ENCODE measurements at places on chromosomes 7 and 10. TPM values are rescaled to one million over a fixed set of nuclear protein-coding genes. Genes with fewer than 3 reads are reported as not detected.

DNA sequence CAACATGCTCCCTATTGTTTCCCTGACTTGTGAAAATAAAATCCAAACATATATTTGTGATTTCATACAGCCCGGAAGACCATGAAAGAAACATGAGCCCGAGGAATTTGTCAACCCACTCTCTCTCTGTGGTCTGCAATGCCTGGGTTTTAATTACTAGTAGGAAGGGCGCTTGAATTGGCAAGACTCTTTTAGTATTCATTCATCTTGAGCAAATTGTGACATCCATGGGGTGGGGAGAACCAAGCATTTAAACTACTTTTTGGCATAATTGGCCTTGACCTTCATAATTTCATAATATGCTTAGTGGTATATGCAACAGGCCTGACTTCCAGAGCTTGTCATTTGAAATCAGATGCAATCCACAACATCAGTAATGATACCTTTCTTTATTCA lies 142.4 kb upstream of the BMPER start:
- no peak overlapping the region for H3K27ac ChIP-seq
- H3K4me3 ChIP-seq = no peak overlapping the region
- no peaks in the 10 kb centered on the region for H3K36me3 ChIP-seq
- DNase-seq = no peak
- H3K4me1 ChIP-seq = peaks cover 5% of the 10 kb centered on the region

GRCh38 chr10:33497338-33497737 lies 162.9 kb upstream of the NRP1 start:
- H3K36me3 ChIP-seq = no peaks in the 10 kb centered on the region
- no peak overlapping the region for H3K4me3 ChIP-seq
- no peaks in the 10 kb centered on the region for H3K4me1 ChIP-seq
- no peaks in the 10 kb centered on the region for H3K27me3 ChIP-seq

- H3K27me3 ChIP-seq = no peaks in the 10 kb centered on the region
- no peak for DNase-seq
- H3K27ac ChIP-seq = no peak overlapping the region
- no peaks in the 10 kb centered on the region for H3K36me3 ChIP-seq
- no peaks in the 10 kb centered on the region for H3K4me1 ChIP-seq
Measured at GRCh38 chr7:140081774-140082425, 19.1 kb upstream of the PARP12 start.

HOXA1 gene
- total RNA-seq = 1.2 TPM

DNA sequence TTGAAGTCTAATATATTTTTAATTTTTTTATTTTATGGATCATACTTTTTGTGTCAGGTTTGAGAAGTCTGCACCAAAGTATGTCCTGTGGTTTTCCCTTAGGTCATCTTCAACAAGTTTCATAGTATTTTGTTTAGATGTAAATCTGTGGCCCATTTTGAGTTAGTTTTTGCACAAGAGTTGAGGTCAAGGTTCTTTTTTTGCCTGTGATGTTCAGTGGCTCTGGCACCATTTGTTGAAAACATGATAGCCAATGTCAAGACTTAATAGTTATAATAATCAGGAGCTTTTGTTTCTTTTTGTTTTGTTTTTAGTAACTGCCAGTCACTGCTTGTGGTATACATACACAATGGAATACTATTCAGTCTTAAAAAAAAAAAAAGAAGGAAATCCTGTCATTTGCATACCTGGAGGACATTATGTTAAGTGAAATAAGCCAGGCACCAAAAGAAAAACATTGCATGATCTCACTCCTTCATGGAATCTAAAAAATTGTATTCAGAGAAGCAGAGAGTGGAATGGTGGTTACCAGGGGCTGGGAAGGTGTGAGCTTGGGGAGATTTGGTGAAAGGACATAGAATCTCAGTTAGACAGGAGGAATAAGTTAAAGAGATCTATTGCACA lies 61.3 kb downstream of the EGFR start:
- no peak overlapping the region for H3K4me3 ChIP-seq
- DNase-seq = no peak
- H3K27me3 ChIP-seq = no peaks in the 10 kb centered on the region

CPVL gene
- 42.2 TPM for total RNA-seq

DNA sequence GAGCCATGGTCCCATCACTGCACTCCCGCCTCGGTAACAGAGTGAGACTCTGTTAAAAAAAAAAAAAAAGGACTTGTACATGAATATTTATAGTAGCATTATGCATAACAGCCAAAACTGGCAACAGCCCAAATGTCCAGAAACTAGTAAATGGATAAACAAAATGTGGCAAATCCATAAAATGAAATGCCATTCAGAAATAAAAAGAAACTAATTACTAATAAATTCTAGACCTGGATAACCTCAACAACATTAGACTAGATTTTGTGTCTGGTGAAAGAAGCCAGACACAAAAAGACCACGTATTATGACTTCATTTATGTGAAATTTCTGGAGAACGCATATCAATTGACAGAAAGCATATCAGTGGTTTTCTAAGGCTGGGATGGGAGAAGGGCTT lies 74.5 kb downstream of the HPSE2 start:
- no peaks in the 10 kb centered on the region for H3K36me3 ChIP-seq
- no peaks in the 10 kb centered on the region for H3K4me1 ChIP-seq
- no peak overlapping the region for H3K4me3 ChIP-seq
- no peak overlapping the region for H3K27ac ChIP-seq
- no peaks in the 10 kb centered on the region for H3K27me3 ChIP-seq

DNA sequence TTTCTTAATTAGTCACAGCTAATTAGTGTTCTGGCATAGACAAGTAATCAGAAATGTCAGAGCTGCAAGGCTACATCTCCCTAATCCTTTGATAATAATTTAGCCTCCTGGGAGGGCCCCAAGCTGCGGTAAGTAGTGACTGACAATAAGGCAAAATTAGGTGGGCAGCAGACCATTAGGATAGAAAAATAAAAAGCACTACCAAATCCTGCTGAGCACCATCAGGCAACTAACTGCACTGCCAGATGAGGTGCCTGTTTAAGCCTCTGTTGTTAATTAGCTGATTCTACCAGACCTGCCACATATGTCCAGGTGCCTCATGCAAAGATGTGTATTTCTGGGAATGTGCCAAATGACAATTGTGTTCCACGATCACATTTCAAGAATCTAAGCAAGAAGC lies 32.5 kb upstream of the FEZF1 start:
- no peaks in the 10 kb centered on the region for H3K4me1 ChIP-seq
- no peaks in the 10 kb centered on the region for H3K36me3 ChIP-seq
- H3K27ac ChIP-seq = no peak overlapping the region

GRCh38 chr10:132326925-132327324 lies 5.1 kb upstream of the LRRC27 start:
- H3K36me3 ChIP-seq = peaks cover 13% of the 10 kb centered on the region
- H3K27me3 ChIP-seq = no peaks in the 10 kb centered on the region
- no peak overlapping the region for H3K4me3 ChIP-seq
- no peak overlapping the region for H3K27ac ChIP-seq
- H3K4me1 ChIP-seq = peaks cover 24% of the 10 kb centered on the region

DNA sequence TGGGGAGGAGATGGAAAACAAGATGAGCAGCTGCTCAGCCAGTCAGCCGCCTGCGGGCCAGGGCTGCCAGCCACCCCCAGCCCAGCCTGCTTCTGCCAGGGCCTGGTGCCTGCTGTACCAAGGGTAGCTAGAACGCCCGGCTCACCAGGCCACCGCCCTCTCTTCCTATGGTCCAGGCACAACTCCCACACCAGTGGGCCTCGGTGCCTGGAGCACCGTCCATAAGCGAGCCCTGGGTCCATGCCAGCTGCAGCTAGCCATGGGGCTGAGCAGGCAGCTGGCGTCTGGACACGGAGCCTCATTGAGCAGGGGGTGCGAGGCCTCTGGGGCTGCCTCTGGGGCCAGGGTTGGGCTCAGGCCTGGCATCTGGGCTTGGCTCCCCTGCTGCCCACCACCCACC lies 8.5 kb upstream of the RABGEF1 start:
- DNase-seq = no peak
- no peaks in the 10 kb centered on the region for H3K27me3 ChIP-seq
- no peaks in the 10 kb centered on the region for H3K4me1 ChIP-seq
- no peak overlapping the region for H3K4me3 ChIP-seq
- peaks cover 49% of the 10 kb centered on the region for H3K36me3 ChIP-seq

DNA sequence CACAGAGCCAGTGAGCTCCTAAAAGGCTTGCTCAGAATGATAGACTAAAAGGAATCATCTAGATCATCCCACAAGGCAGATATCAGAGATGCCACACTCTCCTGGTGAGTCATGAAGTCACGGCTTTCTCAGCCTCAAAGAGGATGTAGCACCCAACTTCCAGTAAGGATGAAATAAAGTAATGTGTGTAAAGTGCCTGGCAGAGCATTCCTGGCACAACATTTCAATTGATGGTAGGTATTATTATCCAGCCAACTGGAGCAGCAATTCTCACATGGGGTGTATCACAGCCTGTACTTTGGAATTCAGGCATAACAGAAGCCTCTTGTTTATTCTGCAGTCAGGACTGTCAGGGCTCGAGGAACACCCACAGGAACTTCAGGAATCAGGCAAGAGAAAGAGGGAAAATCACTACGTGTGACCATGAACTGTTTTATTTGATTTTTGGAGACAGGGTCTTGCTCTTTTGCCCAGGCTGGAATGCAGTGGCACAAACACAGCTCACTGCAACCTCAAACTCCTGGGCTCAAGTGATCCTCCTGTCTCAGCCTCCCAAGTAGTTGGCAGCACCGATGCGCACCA lies 5.3 kb upstream of the NAT16 start:
- peaks cover 13% of the 10 kb centered on the region for H3K4me1 ChIP-seq
- DNase-seq = no peak
- peaks cover 9% of the 10 kb centered on the region for H3K27me3 ChIP-seq
- H3K27ac ChIP-seq = no peak overlapping the region

GRCh38 chr7:127705461-127705959 lies 53.5 kb downstream of the SND1 start:
- H3K4me1 ChIP-seq = peaks cover 5% of the 10 kb centered on the region
- no peak overlapping the region for H3K4me3 ChIP-seq
- H3K36me3 ChIP-seq = peaks cover 6% of the 10 kb centered on the region
- H3K27me3 ChIP-seq = no peaks in the 10 kb centered on the region
- no peak overlapping the region for H3K27ac ChIP-seq

PTER gene
- 6.3 TPM for total RNA-seq

Measured in spinal cord (tissue), 10 donors.